CD8-positive, alpha-beta memory T cell (primary cell): ENCODE measurements at places on chromosomes 13 and 19.

GRCh38 chr13:48939728-48940127 is 36.0 kb upstream of the FNDC3A start:
- DNase-seq = no peak

- no peak for DNase-seq
These were observed 5.0 kb upstream of the MADCAM1 start for GRCh38 chr19:491146-491741.

- DNase-seq = no peak
These were observed 446.2 kb downstream of the ITGBL1 start for GRCh38 chr13:101898676-101899075.

- no peak for DNase-seq
These were observed 3.6 kb downstream of the RASGRP4 start for GRCh38 chr19:38422438-38422837.

DNA sequence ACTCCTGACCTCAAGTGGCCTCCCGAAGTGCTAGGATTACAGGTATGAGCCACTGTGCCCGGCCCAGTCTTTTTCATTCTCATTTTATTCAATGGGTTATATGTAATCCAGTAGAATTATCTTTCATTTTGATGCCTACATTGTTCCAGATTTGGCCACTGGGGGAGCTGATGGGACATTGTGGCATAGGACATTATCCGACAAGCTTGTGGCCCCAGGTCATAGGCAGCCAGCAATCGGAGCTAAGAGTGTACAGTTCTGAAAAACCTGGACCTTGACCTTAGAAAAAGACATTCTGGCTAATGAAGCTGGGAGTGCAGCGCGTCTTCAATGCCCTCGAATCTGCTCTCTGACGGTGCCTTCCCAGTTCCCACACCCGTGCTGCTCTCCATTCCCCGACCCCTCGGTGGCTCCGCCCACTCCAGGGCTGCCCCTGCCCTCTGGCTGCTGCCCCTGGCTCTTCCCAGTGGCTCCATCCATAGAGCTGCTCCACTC is 108.7 kb downstream of the TEX29 start:
- no peak for DNase-seq

- no peak for DNase-seq
These were observed 191.2 kb downstream of the USP12 start for GRCh38 chr13:26980099-26981031.

DNA sequence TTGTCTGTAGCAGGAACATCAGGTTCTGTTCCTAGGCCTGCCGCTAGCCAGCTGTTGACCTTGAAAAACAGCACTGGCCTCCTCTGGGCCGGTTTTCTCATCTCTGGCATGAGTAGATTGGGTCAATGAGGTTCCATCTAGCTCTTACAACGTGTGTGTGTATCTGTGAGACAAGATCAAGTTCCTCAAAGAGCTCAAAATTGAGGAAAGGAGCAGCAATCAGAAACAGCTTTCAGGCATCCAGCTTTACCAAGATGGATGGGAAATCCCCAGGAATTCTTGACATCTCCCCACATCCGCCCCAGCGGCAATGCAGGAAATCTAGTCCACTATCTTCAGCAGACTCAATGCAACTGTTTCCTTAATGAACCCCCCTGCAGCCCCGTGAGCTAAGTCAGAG is 4.9 kb downstream of the FLT1 start:
- DNase-seq = no peak

DNA sequence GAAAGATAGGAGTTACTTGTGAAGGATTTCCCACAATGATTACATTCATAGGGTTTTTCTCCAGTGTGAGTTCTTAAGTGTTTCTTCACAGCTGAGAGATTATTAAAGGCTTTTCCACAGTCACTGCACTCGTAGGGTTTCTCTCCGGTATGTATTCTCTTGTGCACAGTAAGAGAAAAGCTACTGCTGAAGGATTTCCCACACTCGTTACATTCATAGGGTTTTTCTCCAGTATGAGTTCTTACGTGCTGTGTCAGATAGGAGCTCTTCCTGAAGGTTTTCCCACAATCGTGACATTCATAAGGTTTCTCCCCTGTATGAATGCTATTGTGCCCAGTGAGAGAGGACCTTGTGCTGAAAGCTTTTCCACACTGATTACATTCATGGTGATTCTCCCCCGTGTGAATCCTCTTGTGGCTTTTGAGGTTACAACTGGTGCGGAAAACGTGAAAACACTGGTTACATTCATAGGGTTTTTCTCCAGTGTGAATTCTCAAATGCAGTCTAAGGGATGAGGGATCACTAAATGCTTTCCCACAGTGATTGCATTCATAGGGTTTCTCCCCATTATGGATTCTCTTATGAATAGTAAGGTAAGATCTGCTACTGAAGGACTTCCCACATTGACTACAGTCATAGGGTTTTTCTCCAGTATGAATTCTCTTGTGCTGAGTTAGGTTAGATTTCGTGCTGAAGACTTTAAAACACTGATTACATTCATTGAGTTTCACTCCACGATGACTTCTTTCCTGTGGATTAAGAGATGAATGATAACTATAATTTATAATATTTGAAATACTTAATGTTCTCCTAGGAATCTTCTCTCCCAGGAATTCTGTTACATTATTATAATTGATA is 20.6 kb downstream of the ZNF558 start:
- DNase-seq = no peak

DNA sequence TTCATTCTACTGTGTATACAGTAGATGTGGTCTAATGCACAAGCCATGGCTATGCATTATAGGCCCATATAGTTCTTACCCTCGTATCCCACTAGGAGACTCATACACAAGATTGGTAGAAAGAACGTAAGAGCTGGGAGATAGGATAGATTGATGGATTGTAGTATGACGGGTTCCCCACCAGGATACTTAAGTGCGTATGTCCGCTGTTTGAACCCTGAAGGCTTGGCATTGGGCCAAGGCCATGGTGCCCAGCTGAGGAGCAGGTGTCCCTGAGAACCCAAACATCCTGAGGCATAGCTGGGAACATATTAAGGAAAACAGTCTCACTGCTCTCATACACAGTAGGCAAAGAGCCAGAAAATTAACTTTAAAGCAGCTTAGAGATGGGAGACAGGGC is 617.5 kb upstream of the KLF12 start:
- no peak for DNase-seq

- no peak for DNase-seq
These were observed 119.1 kb downstream of the KLF12 start for GRCh38 chr13:74015137-74015536.

- no peak for DNase-seq
These were observed 774 bp downstream of the MAN2B1 start for GRCh38 chr19:12665671-12666264.

GRCh38 chr19:40247735-40248262 is 21.3 kb upstream of the CCNP start:
- no peak for DNase-seq

DNA sequence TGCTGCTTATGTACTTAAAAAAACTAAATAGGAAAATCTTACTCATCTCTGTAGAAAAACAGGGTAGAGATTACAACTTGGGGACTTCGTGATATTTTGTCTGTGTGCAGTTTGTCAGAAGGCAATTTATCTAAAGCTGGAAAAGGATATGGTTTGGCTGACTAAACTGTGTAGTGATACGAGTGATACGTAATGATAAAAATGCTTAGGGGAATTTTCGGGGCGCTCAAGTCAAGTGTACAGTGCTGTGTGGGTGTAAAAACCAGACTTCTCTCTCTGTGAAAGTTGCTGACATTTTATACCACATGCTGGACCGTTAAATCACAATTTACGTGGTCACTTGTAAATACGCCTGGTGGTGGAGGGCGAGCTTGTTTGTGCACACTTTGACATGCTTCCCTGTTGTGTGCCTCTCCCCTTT is 221.7 kb downstream of the KCNRG start:
- peak; percentile 43 for DNase-seq

DNA sequence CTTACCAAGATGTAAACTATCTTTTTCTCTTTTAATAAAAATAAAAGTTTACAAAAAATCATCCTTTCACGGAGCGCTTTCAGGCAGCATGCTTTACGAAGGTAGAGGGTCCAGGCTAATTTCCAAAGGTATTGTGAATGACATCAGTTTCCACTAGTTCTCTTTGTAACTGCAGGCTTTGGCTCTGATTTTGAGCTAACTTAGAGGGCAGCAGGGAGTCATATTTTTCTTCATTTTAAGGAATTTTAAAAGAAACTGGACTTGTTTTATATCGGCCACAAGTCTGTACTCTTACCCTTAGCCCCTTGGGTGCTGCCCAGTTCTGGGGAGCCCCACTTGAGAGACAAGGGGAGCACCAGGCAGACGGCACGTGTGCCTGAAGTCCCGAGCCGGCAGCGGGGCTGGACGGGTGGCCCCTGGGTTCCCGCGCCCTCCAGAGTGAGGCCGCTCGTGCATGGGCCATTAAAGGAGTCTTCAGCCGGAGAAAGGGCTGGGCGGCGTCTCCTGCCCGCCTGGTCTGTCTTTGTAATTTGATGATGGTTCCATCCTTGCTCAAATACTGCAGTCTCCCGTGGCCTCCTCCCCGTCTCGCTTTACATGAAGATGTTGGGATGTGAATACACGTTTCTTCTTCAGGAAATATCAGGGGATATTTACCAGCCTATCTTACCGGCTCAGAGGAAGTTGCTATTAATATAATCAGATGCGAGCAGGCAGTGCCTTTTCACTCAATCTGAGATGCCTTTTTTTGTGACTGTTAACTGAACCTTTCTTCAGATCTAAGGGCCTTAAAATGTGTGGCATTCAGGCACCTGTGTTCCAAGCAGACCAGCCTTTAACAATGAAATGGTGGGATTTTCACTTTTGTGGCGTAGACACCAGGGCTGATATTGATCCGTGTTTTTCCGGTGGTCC is 67.4 kb downstream of the GGACT start:
- DNase-seq = no peak

- DNase-seq = no peak
These were observed 85.2 kb upstream of the PCDH8 start for GRCh38 chr13:52933547-52934210.

DNA sequence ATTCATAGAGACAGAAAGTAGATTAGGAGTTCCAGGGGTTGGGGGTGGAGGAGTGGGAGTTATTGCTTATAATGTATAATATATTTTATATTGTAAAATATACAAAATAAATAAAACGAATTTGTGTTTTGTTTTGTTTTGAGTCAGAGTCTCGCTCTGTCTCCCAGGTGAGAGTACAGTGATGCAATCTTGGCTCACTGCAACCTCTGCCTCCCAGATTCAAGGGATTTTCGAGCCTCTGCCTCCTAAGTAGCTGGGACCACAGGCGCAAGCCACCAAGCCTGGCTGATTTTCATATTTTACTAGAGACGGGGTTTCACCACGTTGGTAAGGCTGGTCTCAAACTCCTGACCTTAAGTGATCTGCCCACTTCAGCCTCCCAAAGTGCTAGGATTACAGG is 2.5 kb upstream of the GADD45GIP1 start:
- DNase-seq = no peak

- DNase-seq = no peak
These were observed 29.2 kb downstream of the COG6 start for GRCh38 chr13:39684531-39685137.

DNA sequence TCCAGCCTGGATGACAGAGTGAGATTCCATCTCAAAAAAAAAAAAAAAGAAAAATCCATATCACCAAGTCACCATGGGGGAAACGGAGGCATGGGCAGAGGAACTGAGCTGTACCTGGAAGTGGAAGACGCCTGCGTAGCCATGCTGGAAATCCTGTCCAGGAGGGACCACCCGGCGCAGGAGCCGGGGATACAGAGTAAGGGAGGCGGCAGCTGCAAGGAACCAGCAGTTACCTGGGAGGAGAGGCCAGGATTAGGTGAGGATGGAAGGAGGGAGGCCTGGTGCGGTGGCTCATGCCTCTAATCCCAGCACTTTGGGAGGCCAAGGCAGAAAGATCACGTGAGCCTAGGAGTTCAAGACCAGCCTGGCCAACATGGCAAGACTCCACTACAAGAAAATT is 2.0 kb downstream of the CAPN12 start:
- DNase-seq = no peak

- DNase-seq = no peak
These were observed 13.4 kb upstream of the LENG8 start for GRCh38 chr19:54435551-54436016.

- peak; percentile 23 for DNase-seq
These were observed 45.8 kb upstream of the RGCC start for GRCh38 chr13:41411522-41411921.

DNA sequence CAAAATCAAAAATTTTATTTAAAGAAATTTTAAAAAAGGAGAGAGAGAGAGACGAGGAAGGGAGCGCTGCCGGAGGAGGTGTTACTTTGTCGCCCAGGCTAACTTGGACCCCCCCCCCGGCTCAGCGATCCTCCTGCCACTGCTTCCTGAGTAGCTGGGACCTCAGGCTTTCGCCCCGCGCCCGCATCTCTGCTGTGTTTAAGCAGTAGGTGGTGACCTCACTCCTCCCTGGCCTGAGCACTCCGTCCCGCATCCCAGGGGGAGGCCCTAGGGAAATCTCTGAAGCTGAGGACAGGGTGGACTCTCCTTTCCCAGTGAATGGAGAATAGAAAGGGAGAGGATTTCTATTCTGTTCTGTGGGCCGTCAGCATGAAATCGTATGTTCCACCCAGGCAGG is 485 bp upstream of the ZNF845 start:
- DNase-seq = peak; percentile 19

DNA sequence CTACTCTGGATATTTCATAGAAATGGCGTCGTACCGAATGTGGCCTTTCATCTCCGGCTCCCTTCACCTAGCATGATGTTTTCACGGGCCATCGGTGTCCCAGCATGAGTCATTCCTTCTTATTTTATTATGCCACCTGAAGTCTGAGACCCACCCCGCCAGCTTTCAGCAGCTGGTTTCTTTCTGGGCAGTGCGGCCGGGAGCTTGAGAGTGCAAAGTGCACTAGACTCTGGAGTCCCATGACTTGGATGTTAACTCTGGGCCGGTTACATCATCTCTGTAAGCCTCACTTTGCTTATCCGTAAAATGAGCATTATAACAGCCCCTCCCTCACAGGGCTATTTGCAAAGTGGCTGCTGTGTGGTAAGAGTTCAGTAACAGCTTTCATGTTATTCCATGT is 5.8 kb upstream of the KMT5C start:
- no peak for DNase-seq

DNA sequence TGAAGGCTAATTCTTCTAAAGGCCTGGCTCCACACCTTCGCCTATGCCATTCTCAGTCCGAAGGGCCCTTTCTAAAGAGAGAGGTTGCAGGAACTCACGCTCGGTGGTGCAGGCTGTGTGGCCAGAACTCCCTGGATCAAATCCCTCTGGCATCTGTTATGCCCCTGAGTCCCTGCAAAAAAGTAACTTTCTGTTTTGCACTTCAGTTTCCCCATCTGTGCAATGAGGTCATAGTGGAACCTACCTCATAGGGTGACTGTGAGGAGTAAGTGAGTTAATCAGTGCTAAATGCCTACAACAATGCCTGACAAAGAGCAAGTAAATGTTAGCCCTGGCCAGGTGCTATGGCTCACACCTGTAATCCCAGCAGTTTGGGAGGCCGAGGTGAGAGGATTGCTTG is 7.3 kb downstream of the IGSF23 start:
- DNase-seq = no peak

GRCh38 chr19:56351208-56351607 is 36.6 kb upstream of the ZSCAN5A start:
- DNase-seq = no peak

GRCh38 chr13:33353210-33353609 is 67.7 kb upstream of the STARD13 start:
- no peak for DNase-seq
